ENCODE measurements at places on chromosomes 16 and 17. TPM values are rescaled to one million over a fixed set of nuclear protein-coding genes. Genes with fewer than 3 reads are reported as not detected.
A peak's percentile ranks its signal among the peaks of the same experiment; 100 is the strongest.

- DNase-seq, result no peak
Measured at GRCh38 chr17:81518113-81518784, 5.7 kb upstream of the ACTG1 start.

ZNRF1 gene
- 5.8 TPM for total RNA-seq

DNA sequence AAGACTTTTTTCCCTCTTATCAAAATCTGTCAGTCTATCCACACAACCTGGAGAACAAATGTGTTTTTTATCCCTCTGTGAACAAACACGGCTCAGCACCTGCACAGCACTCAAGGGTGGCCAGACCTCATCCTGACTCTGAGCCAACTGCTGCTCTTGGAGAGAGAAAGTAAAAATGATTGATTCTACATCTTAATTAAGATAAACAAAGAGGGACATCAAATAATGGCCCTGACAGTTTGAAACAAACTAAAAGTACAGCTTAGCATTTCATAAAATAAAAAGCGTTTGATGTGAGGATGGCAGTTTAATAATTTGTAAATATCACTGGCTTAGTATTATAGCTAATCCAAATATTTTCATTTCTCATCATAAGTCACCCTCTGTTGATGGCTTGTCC is 106.2 kb downstream of the SNX11 start:
- DNase-seq, result no peak

DNA sequence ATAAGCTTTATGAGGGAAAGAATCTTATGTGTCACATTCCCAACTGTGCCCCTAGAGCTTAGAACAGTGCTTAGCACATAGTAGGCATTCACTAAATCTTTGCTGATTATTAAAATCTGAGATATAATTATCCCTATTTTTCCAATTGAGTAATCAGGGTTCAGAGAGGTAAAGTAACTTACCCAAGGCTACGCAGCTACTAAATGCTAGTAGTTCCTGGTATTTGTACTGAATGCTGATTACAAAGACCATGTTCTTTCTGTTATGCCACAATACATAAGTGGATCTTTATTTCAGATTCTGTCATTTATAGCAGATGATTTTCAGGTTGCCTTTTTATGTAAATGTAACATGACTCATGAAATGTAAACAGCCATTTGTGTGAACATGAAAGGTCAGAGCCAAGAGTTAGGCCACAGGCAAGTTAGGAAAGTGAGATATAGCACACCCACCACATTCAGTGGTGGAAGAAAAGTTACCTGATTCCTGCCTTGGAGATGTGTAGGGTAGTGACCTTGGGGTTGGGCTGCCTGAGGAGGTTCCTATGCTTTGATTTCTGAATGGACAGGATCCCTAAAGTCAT is 77.2 kb downstream of the FTO start:
- peak; percentile 48 for DNase-seq

- DNase-seq, result no peak
Measured at GRCh38 chr17:39787743-39788484, 50.2 kb downstream of the GRB7 start.

DNA sequence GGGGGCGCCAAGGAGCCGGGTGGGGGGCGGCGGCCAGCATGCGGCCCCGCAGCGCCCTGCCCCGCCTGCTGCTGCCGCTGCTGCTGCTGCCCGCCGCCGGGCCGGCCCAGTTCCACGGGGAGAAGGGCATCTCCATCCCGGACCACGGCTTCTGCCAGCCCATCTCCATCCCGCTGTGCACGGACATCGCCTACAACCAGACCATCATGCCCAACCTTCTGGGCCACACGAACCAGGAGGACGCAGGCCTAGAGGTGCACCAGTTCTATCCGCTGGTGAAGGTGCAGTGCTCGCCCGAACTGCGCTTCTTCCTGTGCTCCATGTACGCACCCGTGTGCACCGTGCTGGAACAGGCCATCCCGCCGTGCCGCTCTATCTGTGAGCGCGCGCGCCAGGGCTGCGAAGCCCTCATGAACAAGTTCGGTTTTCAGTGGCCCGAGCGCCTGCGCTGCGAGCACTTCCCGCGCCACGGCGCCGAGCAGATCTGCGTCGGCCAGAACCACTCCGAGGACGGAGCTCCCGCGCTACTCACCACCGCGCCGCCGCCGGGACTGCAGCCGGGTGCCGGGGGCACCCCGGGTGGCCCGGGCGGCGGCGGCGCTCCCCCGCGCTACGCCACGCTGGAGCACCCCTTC is 484 bp downstream of the FZD2 start:
- DNase-seq, result no peak

ETV4 gene
- total RNA-seq, result 164 TPM

DNA sequence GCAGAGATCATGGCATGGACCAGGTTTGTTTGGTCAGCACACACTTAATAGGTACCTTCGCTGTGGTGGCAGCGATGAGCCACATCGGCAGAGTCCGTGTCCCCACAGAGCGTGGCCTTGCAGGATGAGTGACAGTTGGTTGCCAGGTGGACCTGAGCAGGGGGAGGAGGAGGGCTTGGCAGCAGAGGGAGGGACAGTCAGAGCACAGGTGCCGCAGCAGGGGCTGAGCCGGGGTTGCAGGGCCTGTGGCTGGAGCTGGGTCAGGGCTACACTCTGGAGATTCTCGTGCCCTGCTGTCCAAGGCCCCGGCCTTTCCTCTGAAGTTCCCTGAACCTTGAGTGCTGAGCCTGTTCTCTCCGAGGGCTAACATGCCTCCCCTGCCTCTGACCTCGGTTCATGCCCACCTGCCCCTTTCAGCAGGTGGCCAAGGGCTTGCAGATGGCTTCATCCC is 24.8 kb downstream of the POLR3E start:
- no peak for DNase-seq

PROCA1 gene
- total RNA-seq, result not detected

DNA sequence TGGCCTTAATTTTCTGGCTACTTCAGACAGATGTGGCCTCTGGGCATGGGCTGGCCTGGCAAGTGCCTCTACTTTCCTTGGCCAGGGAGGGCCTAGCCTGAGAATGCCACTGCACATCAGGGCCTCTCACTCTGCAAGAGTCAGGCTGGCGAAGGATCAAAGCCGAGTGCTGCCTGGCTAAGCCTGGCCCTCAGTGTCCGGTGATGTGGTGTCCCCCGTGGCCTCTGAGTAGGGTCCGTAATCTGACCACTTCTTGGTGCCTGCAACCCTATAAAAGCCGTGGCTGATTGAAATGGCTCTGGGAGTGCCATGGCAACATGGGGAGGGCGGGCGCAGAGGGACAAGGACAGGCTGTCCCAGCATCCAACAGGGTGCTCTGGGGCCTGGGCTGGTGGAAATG is 30.2 kb downstream of the TBX4 start:
- DNase-seq, result no peak

DNA sequence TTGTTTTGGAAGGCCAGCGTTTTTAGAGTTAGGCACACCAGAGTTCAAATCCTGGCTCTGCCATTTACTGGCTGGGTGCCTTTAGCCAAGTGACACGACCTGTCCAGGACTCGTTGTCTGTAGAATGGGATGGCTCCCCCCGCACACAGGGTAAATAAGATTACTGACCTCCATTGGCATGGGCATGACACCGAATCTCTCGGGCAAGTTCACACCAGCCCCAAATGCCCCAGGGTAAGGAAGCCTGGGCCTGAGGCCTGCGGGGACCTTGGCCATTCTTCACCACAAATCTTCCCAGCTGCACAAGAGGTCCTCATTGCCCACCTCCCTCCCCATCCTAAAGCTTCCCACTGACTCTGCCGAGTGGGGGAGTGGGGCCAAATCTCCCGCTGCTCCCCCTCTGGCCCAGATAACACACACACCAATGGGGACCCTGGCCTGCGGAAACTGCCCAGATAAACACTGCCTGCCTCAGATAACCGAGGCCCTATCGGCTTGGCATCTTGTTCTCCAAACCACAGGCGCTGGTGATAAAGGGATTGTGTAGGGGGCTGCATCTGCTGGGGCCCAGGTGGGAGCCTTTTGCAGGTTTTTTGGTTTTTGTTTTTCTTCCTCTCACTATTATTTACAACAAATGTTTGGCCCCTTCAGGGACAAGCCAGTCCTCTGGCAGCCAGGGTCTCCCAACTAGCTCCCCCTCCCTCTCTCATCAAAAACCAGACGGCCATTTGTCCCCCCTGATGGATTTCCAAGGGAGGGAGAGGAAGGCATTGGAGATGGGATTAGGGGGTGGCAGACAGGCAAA is 75.0 kb upstream of the LHX1 start:
- no peak for DNase-seq

DNA sequence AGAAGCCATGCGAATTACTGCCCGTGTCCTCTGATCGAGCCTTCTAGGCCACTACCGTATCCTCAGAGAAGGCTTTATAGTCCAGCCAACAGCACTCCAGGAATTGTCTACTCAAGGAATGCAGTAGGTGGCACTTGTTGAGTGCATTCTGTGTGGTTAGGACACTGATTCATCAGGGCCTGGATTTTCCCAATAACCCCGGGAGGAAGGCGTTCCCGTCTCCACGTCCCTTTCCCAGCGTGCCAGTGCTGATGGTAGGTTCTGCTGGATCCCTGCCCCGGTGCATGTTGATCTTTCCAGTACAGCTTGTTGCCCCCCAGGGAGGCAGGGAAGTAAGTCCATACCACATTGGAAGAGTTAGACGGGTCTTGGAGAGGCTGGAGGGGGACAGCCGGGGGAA is 122.2 kb downstream of the RPTOR start:
- DNase-seq, result no peak

CD300E gene
- not detected for total RNA-seq

DNA sequence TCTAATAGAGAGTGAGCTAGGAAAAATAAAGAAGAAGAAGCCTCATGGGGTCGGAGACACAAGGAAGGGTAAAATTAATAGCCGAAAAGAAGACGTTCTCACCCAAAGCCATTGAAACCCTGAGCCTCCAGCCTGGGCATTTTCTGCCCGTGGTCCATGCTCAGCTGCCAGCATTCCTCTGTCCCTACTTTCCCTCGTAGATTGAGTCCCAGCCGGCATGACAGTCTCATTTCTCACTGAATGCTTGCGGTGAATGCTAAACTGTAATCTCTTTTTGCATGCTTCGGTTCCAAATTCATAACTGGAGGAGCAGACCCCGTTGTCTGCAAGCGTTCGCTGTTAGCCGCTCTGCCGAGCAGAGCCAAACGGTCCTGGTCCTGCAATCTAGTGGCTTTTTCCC is 54.0 kb upstream of the COX10 start:
- no peak for DNase-seq

- DNase-seq, result no peak
Measured at GRCh38 chr16:12798846-12799245, 4.8 kb downstream of the CPPED1 start.

DNA sequence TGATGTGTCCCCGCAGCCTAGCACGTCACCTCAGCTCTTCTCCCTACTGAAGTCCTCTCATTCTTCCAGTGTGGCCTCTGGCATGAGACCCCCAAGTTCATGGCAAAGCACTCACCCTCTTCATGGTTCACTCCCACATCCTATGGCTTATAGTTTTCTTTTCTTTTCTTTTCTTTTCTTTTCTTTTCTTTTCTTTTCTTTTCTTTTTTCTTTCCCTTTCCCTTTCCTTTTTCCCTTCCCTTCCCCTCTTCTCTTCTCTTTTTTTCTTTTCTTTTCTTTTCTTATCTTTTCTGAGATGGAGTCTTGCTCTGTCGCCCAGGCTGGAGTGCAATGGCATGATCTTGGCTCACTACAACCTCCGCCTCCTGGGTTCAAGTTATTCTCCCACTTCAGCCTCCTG is 58.4 kb upstream of the NLRP1 start:
- DNase-seq, result no peak

TIMP2 gene
- 441 TPM for total RNA-seq

DNA sequence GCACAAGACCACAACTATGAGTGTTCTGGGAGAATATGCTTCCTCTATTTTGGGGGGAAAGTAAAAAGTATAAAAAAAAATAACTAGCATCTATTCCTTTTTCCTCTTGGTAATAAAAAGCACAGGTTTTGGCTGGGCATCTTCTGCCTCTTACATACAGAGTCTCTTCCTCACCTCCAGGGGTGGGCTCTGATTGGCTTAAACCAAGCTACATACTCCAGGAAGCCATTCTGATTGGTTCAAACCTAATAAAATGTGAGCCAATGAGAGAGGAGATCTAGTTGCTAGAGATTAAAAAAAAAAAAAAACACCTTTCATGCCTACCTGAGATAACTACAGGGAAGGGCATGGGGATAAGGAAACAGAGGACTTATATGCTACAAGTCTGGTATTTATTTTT is 365.9 kb upstream of the ERCC4 start:
- peak; percentile 5 for DNase-seq

GRCh38 chr17:1764284-1764683 is 2.4 kb downstream of the SERPINF1 start:
- DNase-seq, result peak; percentile 33

- no peak for DNase-seq
Measured at GRCh38 chr17:55413825-55414489, 7.7 kb downstream of the MMD start.

LGALS9B gene
- total RNA-seq, result not detected

GRCh38 chr17:71885662-71886061 is 235.2 kb upstream of the SOX9 start:
- DNase-seq, result no peak

KRT34 gene
- not detected for total RNA-seq

MT1H gene
- not detected for total RNA-seq

GALK1 gene
- 57.2 TPM for total RNA-seq

DNA sequence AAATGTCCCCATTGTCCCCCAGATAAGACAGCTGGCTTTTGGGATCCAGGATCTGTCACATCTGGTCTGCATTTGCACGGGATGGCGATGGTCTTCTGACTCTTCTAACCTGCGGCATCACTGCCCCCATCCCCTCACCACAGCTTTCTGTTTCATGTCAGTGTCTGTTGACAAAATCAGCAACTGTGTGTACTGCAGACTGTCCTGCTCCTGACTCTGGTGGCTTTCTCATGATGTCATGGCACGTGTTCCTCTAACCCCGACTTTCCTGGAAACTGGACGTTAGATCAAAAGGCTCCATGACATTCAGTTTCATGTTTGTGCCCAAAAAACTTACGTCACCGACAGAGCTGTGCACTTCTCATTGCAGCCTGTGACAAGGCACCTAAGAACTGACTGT is 30.1 kb upstream of the CPNE2 start:
- no peak for DNase-seq

CFAP97D1 gene
- total RNA-seq, result 0.05 TPM

- DNase-seq, result no peak
Measured at GRCh38 chr16:25875956-25876598, 184.3 kb downstream of the HS3ST4 start.

GRCh38 chr16:75555213-75555706 is 792 bp downstream of the TMEM231 start:
- peak; percentile 94 for DNase-seq

GRCh38 chr16:84209989-84210388 is 19.0 kb downstream of the ADAD2 start:
- no peak for DNase-seq

All from SK-MEL-5 (cell line).